Activated CD4-positive, alpha-beta T cell treated with anti-CD3 and anti-CD28 coated beads, Interleukin-2, amount 10 ng/mL, durations not matched to agents 7 days and 5 days (primary cell): ENCODE measurements at places on chromosomes 11 and 22. TPM values are rescaled to one million over a fixed set of nuclear protein-coding genes. Genes with fewer than 3 reads are reported as not detected.

GRCh38 chr22:38317995-38318715 lies 922 bp upstream of the CSNK1E start:
- no peak for DNase-seq

Gene OR8A1
- total RNA-seq, result not detected

DNA sequence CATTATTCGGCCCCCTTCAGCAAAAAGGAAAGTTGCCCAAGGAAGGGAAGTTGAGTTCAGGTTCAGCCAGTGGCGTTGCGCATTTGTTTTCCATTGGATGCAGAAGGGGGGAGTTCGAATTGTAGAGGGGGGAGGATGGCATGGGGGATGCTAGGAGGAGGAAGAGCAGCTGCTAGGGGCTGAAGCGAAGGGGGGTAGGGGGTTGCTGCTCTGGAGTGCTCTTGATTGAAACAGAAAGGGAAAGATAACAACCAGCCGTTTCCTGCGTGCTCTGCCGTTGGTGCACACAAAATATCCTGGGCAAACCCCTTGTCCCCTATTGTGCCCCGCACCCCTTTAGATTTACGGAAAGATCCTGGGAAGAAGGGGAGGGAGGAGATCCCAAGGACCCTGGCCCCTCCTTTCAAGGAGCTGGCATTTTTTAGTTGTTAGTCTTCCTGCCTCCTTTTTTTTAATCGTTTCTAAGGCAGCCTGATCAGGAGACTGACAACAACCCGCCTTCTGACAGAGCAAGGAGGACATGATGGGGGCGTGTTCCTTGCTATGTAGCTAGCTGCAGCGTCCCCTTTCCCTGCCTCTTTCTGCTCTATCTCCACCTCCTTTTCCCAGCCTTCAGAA lies 2.1 kb downstream of the KMT2A start:
- DNase-seq, result peak; percentile 70

- DNase-seq, result peak; percentile 22
These were observed 1.3 kb downstream of the WEE1 start for GRCh38 chr11:9574622-9575259.

Gene ZBTB16
- total RNA-seq, result 7.4 TPM

DNA sequence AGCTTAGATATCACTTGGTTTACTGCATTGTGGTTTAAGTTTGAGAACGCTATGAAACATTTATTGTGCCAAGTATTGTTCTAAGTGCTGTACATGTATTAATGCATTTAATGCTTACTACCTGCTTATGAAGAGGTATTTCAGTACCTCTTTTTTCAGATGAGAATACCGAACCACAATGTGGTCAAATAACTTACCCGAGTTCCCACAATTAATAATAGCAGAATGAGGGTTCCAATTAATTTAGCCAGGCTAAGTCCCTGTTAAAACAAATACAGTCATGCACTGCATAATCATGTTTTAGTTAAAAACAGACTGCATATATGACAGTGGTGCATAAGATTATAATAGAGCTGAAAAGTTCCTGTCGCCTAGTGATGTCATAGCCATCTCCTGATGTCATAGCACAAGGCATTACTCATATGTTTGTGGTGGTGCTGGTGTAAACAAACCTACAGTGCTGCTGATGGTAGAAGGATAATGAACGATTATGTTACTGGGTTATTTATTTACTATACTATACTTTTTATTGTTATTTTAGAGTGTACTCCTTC lies 4.3 kb downstream of the ZC3H12C start:
- no peak for DNase-seq

DNA sequence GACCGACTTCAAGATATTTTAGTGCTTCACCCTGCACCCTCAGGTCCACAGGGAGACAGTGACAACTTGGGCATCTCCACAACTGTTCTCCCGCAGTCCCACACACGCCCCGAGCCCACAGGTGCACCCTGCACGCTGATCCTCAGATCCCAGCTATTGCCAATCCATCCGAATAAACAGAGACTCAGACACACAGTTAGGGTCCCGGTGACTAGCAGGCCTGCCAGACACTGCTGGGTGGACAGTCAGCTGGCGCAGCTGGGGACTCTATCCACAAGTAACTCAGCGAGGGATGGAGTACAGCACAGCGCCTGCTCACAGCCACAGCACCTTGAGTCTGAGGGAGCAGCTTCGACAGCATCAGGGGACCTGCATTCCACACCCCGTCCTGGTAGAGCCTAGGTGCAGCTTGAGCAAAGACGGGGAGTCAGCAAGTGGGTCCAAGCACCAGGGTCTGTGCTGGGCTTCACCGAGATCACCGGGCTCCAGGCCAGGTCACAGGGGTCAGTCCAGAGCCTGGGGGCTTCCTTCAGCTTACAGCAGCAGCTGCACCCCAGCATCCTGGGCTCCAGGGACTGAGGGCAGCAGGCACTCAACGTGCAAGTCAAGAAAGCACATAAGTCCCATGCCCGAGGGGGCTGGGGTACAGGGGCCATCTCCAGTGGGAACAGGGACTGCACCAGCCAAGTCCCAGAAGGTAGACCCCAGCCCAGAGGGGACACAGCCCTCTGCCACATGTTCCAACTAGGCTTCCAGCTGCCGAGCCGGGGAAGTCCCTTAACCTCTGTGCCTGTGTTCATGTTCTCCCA lies 7.6 kb downstream of the RPL3 start:
- DNase-seq, result no peak

Gene MAPK8IP2
- 0.37 TPM for total RNA-seq

GRCh38 chr11:74780248-74781005 lies 31.8 kb downstream of the RNF169 start:
- no peak for DNase-seq

Gene SERPIND1
- total RNA-seq, result not detected

- no peak for DNase-seq
These were observed 296.4 kb downstream of the ETS1 start for GRCh38 chr11:128291007-128291406.

Gene CRYBB2
- 0.45 TPM for total RNA-seq

Gene TNNI2
- total RNA-seq, result not detected

Gene VPREB3
- not detected for total RNA-seq

Gene TPBGL
- total RNA-seq, result 0.06 TPM

DNA sequence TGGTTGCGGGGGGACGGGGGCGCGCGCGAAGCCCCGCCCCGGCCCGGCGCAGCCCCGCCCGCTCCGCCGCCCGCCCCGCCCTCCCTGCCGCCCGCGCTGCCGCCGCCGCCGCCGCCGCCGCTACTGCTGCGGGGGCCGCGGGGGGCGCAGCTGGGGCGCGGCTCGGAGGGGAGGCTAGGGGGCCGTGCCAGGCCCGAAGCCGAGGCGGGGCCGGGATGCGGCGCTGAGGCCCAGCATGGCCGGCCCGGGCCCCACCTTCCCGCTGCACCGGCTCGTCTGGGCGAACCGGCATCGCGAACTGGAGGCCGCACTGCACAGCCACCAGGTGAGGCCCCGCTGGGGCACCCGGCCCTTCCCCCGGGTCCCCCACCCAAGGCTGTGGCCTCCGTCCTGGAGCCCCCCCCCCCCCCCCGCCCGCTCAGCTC lies at the start of gene ANKRD13D:
Gene ANKRD13D, plus strand, starts transcription at position 78 of the 425 bp plus-strand sequence. Its CDS starts 158 bp downstream, at position 236.
- DNase-seq, result no peak

- no peak for DNase-seq
These were observed 2.2 kb upstream of the MRGPRG start for GRCh38 chr11:3220521-3221407.

Gene AQP11
- not detected for total RNA-seq

- no peak for DNase-seq
These were observed 27.7 kb upstream of the BIRC3 start for GRCh38 chr11:102289592-102289991.

DNA sequence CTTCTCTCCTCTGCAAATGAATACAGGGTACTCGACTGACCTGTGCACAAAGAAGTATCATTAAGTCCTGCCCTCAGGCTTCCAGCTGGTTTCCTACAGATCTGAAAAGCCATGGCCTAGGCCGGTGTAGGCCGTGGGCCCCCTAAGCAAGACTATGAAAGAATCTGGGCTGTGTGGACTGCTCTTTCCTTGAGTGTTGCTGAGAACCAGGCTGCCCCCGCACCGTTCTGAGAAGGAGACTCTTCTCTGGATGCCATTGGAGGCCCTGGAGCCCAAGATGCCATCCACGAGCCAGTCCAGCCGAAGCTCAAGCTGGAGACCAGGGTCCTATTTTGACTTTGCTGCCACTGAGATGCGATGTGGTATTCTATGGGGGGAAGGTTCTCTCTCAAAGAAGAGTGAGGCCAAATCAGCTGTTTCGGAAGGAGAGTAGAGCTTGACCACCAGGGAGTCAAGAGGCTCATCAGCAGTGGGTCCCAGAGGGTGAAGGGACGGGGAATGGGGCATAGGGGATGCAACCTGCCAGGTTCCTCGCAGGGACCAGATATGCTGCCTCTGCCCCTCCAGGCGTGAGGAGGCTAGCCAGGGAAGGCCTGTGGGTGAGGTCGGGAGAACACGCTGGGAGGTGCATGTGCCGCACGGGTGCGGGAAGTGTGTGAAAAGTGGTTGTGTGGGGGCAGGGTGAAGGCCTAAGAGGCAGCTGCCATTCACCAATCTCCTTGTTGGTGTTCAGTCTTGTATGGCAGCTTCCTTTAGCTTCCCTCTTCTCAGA lies 96.4 kb upstream of the B3GAT1 start:
- no peak for DNase-seq

- DNase-seq, result no peak
These were observed 81.7 kb upstream of the SHISAL1 start for GRCh38 chr22:44394246-44395117.

Gene SLC15A3
- total RNA-seq, result 4.2 TPM

DNA sequence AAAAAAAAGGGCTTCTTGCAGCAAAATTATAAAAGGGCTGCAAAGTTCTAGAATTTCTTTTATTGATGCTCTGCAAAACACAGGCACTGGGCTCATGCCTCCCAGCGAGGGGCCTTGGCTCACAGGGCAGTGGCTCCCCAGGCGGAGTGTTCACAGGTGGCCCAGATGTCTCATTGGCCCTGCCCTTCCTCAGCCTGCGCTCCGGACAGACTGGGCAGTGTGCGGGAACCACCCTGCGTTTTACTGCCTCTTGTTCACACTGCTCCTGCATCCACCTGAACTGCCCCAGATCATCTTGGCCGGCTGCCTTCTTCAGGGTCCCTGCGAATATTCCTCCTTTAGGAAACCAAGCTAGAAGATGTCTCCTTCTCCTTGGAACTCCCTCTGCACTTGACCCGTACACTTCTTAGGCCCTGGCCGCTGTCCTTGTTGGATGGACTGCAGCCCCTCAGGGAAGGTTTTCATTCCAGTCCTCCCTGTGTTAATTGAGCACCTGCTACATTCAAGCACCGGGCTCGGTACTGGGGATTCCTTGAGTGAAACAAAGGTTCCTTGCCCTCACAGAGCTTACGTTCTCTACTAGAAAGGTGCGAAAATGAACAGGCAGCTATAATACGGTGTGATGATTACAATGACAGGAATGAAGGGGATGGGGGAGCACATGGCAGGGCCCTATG lies 4.5 kb downstream of the TUBA8 start:
- DNase-seq, result no peak

DNA sequence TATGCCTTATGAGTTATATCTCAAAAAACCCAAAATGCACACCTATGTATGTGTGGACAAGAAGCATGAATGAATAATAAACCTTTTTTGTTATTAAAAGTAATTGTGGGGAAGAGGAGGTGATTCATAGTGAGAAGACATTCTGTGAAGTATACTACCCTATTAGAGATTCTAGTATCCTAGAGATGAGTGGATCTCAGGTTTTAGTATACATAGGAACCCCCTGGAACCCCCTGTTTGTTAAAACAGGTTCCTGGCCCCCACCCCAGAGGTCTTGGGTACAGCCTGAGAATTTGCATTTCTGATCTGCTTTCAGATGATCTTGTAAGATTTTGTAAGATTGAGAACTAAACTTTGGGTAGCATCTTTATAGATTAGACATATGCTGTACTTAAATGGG lies 17.5 kb downstream of the NUCB2 start:
- DNase-seq, result no peak

GRCh38 chr22:28425211-28425610 lies 254.4 kb downstream of the TTC28 start:
- DNase-seq, result no peak

Gene VSIG2
- total RNA-seq, result 0.22 TPM

Gene KCNK4
- not detected for total RNA-seq

GRCh38 chr11:62689421-62690183 lies at the start of gene LRRN4CL:
TSS of gene LRRN4CL (minus strand) at chr11:62689530. CDS start at chr11:62688508, 1,022 bp downstream.
- no peak for DNase-seq

DNA sequence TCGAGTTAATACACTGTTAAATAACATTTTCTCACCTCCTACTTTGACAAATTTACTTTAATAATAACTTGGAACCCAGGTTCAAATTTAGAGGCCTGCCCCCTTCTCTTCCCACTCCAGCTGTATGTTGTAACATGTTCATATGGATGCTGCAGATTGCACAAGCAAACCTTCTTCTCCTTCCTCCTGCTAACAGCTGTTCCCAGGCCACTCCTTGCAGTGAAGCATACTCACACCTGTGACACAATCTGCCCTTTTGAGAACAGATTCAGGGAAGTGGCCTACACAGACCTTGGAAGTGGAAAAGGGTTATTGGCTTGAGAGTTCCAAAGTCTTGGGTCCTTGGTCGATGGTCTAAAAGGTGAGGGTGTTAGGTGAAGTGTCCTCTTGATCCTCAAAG lies 131.9 kb downstream of the TEAD1 start:
- DNase-seq, result no peak

DNA sequence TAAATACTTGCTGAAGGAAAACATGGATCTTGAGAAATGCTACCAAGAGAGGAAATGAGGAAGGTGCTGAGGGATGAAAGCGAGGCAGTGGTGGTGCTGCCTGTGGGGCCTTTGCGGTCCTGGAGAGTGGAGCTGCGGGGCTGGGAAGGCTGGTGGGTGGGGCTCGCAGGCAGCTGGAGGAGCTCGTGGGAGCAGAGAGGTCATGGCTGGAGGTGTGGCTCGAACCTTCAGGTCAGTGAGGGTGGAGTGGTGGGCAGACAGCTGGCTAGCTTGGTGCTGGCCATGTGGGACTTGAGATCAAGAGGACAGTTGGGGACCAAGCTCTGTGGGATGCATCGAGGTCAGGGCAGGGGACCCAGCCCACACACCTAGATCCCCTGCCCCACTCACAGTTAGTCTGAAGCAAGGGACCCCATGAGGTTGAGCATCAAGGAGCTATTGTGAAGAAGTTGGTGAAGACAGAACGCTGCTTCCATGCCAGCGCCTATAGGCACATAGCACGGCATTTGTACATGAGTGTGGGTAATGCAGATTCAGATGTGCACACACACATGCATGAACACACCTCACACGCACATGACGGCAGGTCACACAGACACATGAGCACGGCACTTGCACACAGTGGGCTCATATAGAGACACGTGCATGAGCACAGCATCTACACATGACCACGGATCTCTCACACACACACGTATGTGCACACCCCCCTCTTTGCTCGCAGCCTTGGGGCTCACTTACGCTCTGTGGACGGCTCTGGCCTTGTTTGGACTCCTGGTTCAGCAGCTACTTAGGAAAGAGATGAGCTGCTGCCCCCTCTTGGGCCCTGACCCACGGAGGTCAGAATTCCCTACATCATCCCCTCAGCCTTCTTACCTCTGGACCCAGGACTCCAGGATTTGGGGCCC lies 30.4 kb downstream of the SHANK3 start:
- DNase-seq, result no peak

GRCh38 chr11:18065572-18065971 lies 19.5 kb upstream of the TPH1 start:
- no peak for DNase-seq

Gene IGSF9B
- 142 TPM for total RNA-seq

Gene FOLH1
- total RNA-seq, result not detected
